NCI-H345 (cell line): ENCODE measurements at places on chromosomes 2 and 18.

GRCh38 chr2:161969159-161969558 is 104.9 kb downstream of the DPP4 start:
- DNase-seq = no peak

DNA sequence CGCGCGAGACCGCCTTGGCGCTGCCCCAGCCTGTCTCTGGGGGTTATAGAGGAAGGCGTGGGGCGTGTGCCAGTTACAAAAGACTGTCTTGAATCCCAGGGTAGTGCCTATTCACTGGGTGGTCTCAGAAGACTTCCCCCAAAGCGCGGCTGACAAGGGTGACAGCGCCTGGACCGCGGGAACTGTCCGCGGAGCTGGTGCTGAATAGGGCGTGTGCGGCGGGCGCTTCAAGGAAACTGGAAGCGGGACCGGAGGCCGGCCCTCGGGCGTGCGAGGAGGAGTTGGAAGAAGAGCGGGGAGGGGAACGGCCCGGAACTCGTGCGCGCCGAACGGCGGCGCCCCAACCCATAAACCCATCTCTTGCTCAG is 2.3 kb downstream of the EGR4 start:
- no peak for DNase-seq

DNA sequence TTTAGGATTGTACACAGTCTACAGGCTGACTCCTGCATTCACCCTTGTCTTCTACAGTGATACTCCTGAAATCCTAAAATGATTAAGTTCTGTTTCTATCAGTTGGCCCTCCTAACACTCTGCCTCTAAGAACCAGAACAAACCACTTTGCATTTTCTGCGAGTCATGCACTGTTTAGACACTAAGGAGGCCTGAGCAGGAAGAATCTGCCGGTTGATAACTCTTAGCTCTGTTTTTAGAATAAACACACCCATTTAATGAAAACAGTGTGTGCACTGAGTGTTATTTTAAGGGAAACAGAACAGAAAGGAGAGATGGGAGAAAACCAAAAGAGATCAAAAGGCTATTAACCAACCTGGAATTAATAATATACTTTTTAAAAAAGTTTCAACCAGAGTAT is 22.9 kb upstream of the SSB start:
- DNase-seq = no peak

- peak; percentile 34 for DNase-seq
Observed at GRCh38 chr2:219171231-219171651, 1.4 kb upstream of the SLC23A3 start.

DNA sequence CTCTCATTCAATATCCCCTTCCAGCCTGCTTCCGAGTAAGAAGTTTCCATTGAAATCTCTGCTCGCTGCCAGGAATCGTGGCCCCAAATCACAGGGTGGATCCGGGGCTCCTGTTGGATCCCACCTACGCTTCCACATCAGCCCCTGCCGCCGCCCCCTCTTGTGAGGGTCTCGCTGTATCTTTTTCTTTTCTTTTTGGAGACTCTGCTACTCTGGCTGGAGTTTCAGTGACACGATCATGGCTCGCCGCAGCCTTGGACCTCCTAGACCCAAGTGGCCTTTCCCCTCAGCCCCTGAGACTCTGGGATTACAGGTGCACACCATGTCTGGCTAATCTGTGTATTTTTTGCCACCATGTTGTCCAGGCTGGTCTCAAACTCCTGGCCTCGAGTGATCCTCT is 246.8 kb upstream of the PXDN start:
- no peak for DNase-seq

DNA sequence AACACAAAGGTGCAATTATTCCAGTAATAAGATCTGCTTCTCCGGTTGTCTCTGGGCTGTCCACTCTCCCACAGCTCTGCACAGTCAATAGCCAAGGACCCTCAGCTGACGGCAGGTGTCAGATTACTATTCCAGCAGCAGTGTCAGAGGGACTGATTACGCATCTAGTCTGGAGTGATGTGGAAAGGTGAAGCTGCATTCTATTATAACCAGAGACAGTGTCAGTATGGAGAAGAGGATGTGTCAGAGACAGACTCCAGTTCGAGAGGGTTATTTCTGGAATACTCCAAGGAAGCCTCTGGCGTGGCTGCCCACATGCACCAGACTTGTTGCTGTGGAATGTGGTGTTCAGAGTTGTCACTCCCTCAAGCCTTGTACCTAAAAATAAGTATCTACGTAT is 163.6 kb upstream of the TMEM200C start:
- peak; percentile 82 for DNase-seq

DNA sequence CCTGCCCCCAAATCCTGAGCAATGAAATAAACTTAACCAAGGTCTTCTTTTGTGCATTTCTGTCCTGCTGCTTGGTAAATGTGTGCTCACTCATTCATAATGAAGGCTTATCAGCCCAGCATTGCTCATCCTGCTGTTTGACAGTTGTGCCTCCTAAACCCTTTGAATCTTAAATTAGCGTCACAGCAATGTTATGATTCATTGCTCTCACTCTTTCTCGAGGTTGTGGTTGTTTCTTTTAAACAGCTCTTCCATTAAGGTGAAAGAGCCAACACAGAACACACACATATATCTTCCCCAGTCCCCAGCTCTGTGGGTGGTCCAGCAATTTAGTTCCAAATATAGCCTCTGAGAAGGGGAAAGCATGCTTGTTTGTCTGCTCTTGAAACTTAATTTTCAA is 84.0 kb downstream of the EVA1A start:
- DNase-seq = peak; percentile 7

DNA sequence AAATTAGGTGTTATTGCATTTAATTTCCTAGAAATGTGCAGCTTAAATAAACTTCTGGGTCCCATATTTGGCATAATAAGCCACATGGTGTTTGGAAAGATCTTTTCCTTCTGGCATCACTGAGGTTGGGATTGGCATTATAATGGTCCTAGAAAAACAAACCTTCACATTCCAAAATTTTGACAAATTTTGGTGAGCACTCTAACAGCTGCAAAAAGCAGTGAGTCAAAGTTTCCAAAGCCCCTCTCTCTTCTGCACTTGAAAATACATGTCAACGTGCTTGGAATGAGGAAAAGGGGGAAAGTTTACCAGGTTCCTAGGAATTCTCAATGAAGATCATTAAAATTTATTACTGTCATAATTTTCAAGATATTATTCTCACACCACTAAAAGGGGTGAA is 77.8 kb upstream of the STK17B start:
- no peak for DNase-seq

- DNase-seq = no peak
Observed at GRCh38 chr2:42843611-42844010, 51.2 kb upstream of the HAAO start.

DNA sequence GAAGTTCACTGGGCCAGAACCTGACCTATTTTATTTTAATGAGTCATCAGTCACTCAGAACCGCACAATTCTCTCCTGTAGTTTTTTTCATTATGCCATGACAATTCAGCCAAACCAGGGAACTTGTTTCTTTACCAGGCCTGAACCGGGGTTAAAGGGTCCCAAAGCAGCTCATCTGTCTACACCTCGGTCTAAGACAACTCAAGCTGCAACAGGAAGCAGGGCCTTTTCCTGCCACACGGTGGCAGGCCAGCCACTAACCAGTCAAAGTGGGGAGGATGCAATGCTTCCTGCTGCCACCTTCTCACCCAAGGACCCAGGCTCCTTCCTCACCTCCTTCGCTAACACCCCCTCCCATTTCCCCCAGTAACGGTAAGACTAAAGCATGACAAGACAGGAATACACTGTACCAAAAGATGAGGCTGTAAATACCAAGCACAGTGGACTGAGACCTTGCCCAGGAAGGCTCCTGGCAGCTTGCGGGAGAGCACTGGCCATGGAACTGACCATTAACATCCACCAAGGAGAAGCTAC is 56.7 kb upstream of the ACKR3 start:
- no peak for DNase-seq

DNA sequence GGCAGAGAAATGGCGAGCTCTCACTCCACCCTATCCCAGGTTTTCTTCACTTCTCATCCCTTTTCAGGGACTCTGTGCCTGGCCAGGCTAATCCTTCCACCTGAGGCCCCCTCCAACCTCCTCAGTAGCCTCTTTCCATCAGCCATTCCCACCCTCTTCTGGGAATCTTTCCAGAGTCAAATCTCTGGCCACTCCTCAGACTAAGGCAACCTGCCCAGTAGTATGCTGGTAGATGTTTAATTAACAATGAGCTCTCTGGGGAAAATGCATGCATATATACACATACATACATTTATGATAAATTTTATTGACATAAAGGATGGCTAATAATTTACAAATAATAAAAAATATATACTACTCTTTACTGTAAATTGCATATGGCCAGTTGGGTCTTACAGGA is 11.4 kb upstream of the ASPRV1 start:
- no peak for DNase-seq

- DNase-seq = no peak
Observed at GRCh38 chr2:204170411-204170810, 233.8 kb downstream of the ICOS start.

GRCh38 chr2:75287624-75288316 is 88.5 kb upstream of the TACR1 start:
- no peak for DNase-seq

GRCh38 chr2:128775217-128775913 is 456.7 kb upstream of the HS6ST1 start:
- no peak for DNase-seq

DNA sequence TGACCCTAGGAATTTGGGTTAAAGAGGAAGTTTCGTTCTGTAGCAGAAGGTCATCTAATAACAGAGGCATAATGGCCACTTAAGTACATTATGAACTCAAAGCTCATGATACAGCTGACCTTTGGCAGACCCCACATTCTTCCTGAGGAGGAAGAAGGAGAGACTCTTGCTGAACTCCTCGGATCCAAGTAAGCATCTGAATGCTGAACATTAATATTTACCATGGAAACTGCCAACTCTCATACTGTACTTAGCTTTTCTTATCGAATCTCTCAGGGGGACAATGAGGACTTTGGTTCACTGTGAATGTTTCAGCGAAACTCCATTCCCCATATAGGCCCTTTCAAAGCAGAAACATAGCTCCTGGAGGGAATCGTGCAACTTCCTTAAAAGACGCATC is 781.4 kb upstream of the GYPC start:
- no peak for DNase-seq

GRCh38 chr2:202909394-202910192 is 1.9 kb downstream of the WDR12 start:
- no peak for DNase-seq

DNA sequence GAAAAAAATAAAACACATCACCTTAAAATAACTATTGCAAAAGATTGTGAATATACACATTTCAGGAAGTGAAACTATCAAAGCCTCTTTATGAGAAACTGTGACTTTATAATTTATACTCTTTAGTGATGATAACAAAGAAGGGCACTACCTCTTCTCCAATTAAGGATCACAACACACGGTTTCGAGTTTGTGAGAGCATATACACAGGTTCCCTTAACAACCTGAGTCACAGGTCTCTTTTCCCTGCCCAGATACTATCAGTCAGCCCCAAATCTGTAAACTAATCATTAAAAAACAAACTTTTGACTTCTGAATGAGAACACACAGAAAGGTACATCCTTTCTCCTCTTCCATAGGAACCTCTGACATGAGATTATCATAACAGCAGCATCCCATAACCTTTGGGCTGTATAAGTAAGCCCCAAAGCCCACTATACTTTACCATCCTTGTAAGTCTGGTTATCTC is 44.9 kb downstream of the PTPN2 start:
- DNase-seq = no peak

- DNase-seq = peak; percentile 82
Observed at GRCh38 chr2:106886916-106887758, 1.2 kb upstream of the ST6GAL2 start.

GRCh38 chr2:131032393-131032836 is 60.8 kb downstream of the FAM168B start:
- no peak for DNase-seq

DNA sequence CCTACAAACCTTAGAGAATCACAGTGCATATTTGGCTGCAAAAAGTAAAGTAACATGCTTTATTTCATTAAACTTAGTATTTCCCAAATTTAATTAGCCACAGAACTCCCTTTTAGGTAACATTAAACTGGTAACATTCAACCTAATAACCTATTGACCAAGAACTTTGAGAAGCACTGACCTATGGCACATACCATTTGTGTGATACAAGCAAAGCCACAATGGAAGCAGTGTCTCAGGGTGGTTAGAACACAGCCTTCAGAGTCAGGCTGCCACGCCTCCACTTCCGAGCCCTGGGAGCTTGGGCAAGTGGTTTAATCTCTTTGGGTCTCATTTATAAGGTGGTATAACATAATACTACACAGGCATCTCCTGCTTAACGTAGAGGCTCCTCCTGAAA is 301.4 kb downstream of the PDE11A start:
- DNase-seq = no peak

- no peak for DNase-seq
Observed at GRCh38 chr2:132588576-132588975, 81.4 kb downstream of the LYPD1 start.
